ENCODE measurements at places on chromosomes 13 and 19. TPM values are rescaled to one million over a fixed set of nuclear protein-coding genes. Genes with fewer than 3 reads are reported as not detected.

NRTN gene
- 2.9 TPM for total RNA-seq

UBE2L5 gene
- not detected for total RNA-seq

ZNF99 gene
- 0.82 TPM for total RNA-seq

RUBCNL gene
- total RNA-seq = 6.1 TPM

ZNF540 gene
- total RNA-seq = 1.9 TPM

RDH8 gene
- not detected for total RNA-seq

LGALS7B gene
- 1.2 TPM for total RNA-seq

All from metanephros (tissue), 2 donors.